A673 (cell line): ENCODE measurements at places on chromosomes 12 and 14. TPM values are rescaled to one million over a fixed set of nuclear protein-coding genes. Genes with fewer than 3 reads are reported as not detected.

PPM1H gene
- 0.04 and 0.35 TPM in 2 replicates for total RNA-seq

AICDA gene
- not detected in 2 replicates for total RNA-seq

SLC25A47 gene
- not detected in 2 replicates for total RNA-seq

CRADD gene
- total RNA-seq = 9.1 and 9.4 TPM in 2 replicates

CD163L1 gene
- total RNA-seq = 0.52 and 1.5 TPM in 2 replicates

RAPGEF3 gene
- 4.3 and 5.7 TPM in 2 replicates for total RNA-seq
